ENCODE measurements at places on chromosomes 4 and X.

DNA sequence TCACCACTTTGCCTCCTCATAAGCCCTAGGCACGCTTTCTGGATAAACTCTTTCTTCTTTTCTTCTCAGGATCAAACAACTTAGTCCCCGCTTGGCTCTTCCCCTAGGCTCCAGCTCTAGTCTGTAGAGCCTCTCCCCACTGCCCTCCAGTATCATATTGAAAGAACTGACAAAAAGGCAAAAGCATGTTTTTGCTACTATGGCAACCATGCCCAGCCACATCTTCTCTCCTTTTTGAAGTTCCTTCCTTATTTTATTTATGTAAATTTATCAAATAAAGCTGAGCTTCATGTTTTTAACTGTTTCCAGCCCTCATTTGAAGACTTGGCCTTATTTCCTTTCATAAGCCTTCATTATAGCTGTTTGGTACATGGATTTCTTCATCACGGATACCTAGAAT lies 86.0 kb upstream of the LIMCH1 start:
- no peak for DNase-seq

- no peak for DNase-seq
Observed at GRCh38 chr4:128463006-128463405, 175.4 kb upstream of the PGRMC2 start.

- no peak for DNase-seq
Observed at GRCh38 chr4:156313497-156313896, 359.8 kb upstream of the CTSO start.

DNA sequence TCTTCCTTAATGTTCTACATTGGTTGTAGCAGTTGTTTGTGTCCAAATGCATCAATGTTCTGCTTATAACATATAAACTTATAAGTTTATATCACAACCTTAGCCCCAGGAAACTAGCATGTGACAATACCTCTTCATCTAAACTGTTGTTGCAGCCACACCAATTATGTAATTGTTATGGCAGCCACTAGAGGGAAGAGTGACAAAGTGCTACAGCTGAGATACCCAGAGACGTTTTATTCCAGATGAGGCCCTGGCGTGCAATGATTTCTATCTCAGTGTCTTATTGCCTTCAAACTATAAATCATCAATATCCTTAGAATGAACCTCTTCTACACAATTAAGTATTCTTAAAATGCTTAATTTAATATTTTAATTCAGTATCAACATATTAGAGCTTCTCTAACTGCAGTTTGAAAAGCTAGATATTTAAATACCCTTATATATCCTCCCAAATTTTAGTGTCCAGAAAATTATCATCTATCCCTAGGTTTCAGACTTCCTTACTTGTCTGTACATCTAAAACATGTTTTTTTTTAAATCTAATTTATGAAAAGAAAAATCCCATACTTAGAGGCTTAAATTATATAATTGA lies 171.6 kb downstream of the PCDH10 start:
- DNase-seq, result no peak

DNA sequence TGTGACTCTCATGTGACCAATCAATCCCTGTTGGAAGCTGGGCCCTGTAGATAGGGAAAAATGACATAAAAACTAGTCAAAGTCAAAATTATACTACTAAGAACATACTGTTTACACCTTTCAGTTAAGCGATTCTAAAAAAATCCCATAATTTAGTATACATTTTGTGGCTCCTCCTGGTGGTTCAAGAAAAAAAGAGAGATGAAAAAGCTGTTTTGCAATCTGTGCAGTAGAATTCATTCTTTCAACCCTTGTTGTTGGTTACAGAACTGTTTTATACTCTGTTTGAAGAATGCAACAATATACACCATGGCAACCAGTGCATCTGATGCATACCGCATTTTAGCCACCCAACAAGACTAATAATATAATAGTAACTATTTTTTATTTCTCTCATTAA lies 66.8 kb upstream of the ANK2 start:
- DNase-seq, result no peak
